Cerebellum (tissue), 4 donors: ENCODE measurements at places on chromosomes 5 and 9. TPM values are rescaled to one million over a fixed set of nuclear protein-coding genes. Genes with fewer than 3 reads are reported as not detected.

- DNase-seq, result no peak
Observed at GRCh38 chr5:31347552-31347905, 154.0 kb downstream of the CDH6 start.

Gene ARL14EPL
- total RNA-seq, result not detected

Gene INSL6
- total RNA-seq, result not detected

- no peak for DNase-seq
Observed at GRCh38 chr5:125410537-125411070, 664.2 kb upstream of the ZNF608 start.

Gene NOXA1
- total RNA-seq, result 1.5 TPM

Gene NRARP
- 4.4 TPM for total RNA-seq

DNA sequence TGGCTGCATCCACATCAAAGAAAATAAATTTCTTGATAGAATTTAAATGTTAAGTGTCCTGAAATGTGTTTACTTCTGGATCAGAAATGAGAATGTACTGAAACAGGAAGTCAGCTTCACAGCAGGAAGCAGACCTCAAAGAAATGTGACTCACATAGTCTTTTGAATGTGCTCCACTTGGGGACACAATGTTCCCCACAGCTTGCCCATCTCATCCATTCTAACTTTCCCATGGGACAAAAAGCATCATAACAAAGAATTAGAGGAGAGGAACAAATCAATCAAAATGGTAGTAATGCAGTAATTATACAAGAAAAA is 85.7 kb downstream of the GRAMD2B start:
- DNase-seq, result no peak

- DNase-seq, result no peak
Observed at GRCh38 chr9:17490110-17490509, 88.8 kb upstream of the SH3GL2 start.

DNA sequence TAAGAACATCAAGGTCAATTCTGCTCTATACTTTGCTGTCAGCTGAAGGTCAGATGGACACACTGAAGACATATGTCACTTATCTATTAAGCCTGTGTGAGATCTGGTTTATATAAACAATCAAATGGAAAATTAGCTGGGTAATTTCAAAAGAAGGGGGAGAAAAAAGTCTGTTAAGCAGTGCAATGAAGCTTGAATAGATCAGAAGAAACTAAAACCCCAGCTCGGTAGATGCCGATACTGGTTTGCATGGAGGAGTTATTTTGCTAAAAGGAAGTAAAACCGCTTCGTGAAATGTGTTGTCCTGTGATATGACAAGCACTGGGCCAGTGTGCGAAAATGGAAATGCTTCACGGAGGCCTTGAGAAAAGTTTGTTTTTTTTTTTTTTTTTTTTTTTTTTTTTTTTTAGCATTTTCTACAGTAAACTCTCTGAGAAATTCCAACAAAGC is 148.8 kb downstream of the MEF2C start:
- DNase-seq, result no peak

GRCh38 chr5:169012450-169012849 is 288.5 kb downstream of the SLIT3 start:
- no peak for DNase-seq

DNA sequence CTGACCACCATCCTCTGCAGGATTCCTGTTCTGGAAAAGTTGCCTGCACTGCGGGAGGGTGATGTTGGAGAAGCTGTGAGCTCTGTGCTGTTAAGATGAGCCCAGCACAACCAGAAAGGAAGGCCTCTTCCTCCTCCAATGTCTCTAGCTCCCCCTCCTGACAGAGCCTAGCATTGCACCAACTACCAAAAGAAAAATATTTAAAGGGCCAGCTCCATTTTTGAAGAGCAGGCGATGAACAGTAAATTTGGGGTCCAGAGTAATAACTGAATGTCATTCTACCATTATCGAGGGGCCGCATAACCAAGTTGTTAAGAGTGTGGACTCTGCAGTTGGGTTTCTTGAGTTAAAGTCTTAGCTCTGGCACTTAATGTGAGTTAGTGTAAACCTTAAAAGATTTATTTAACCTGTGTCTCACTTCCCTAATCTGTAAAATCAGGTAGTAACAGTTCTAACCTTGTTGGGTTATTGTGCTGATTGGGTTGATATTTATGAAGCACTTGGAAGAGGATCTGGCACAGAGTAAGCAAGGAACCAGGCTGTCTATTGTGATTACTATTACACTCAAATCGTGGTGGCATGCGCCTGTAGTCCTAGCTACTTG is 3.9 kb downstream of the TEX53 start:
- peak; percentile 12 for DNase-seq

DNA sequence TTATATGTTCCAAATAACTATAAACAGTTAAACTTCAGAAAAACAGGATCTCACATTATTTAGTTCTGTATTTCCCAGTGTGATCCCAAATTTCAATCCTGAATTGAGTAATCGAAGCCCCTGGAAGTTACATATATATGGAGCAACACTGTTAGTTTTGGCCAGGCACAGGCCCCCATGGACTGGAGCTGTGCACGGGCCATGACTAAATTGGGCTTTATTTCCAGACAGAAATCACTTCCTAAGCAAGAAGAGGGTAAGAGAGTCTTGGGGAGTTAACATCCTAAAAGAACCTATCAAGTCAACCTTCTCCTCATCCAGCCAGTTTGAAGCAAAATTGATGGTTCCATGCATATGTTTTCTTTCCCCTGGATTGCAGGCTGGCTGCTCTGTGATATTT is 393.0 kb downstream of the TMEM167A start:
- DNase-seq, result no peak

DNA sequence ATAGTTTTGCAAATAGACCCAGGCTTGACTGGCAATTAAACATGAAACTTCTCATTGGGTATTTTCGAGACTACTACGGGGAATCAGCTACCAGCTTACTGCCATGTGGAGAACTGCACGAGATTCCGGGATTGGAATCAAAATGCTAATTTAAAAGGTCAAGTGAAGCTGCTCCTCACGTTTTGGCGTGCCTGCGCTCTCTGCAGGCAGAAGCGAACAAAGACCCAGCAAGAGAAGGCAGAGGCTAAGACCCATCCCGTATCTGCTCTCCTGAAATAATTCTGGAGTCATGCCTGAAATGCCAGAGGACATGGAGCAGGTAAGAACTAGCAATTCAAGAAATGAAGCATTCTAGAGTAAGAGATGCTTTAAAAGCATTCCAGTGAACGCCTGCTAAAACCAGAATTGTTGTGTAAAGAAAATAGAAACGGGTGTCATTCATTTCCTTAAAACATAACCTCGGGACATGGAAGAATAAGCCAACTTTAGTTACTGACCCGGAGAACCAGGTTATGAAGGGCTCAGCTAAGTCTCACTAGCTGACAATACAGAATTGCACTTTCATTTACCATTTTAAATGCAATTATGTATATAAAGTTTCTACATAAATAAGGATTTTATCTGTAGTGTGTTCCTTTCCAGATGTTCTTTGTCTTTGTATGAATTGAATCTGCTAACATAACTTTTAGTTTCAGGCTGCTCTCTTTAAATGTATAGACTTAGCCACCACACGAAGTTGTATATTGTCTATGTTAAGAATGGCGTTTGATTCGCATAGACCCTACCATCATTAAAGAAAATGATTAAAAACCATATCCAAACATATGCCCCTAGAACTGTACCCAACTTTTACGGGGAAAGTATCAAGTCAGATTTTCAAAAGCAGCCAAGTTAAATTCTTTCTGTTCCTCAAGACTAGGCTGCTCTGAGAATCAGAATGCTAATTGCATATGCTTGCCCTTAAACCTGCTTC is 2.0 kb upstream of the MAT2B start:
- peak; percentile 57 for DNase-seq

GRCh38 chr5:158373608-158374395 is 514.9 kb upstream of the CLINT1 start:
- no peak for DNase-seq

DNA sequence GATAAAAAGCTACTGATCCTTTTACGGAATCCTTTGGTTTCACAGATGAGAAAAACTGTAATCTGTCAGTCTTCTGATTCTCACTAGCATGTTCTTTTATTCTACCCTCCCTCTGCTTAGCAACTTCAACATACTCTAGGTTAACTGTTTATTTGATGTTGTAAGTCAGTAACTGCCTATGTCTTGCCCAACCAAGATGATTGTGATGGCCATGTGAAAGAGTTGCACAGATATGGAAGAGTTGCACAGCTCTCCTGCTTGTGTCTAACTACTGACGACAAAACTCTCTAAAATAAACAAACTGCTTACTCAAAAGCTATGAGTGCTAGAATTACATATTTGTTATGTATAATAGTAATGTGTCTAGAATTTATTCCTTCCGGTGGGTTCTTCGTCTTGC is 227.3 kb upstream of the DAB2 start:
- DNase-seq, result no peak

- no peak for DNase-seq
Observed at GRCh38 chr9:110156902-110157301, 51.1 kb downstream of the C9orf152 start.

Gene F12
- total RNA-seq, result 3.3 TPM

Gene NR4A3
- 1.3 TPM for total RNA-seq

Gene MVB12B
- 41.7 TPM for total RNA-seq

- DNase-seq, result no peak
Observed at GRCh38 chr5:2996248-2996647, 244.8 kb upstream of the IRX2 start.

Gene ITK
- total RNA-seq, result 0.09 TPM

- no peak for DNase-seq
Observed at GRCh38 chr5:172478256-172478655, 23.9 kb upstream of the SH3PXD2B start.

DNA sequence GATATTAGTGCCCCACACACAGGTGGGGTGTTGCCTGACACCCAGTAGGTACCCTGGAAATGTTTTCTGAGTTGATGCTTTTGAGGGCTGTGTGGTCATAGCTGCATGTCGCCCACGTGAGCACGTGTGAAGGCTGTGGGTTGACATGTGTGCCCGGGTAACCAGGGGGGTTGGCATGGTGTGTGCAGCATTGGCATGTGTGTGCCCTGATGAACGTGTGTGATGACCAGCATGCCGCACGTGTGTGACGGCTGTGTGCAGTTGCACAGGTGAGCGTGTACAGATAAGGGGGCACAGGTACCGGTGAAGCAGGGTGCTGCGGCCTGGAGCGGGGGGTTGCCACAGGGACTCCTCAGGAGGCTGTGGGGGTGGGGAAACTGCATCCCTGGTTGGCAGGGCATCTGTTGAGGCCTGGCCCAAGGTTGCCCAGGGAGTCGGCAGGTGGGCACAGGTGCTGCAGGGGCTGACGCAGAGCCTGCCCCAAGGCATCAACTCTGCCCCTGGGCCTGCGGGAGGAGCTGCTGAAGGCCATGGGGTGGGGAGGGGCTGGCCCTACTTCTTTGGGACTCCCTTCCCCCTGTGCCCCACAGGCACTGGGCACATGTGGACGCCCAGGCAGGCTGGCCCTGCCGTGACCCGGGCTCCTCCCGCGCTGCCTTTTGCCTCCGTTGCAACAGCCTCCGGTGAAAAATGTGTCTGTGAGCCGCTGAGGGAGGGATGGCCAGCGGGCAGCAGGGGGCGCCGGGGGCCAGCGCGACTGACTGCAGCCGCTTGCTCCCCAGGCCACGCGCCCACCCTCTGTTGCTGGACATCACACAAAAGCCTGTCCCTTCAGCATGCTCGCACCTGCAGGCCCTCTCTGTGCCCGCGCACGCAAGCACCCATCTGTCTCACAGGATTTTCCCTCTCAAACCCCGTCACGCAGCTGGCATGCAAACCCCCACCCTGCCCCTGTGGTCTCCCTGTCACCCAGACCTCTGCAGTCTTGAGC is 2.2 kb downstream of the UNC5A start:
- DNase-seq, result peak; percentile 69

- DNase-seq, result no peak
Observed at GRCh38 chr9:19985081-19985480, 196.2 kb upstream of the SLC24A2 start.

- DNase-seq, result no peak
Observed at GRCh38 chr5:154653764-154654485, 101.3 kb upstream of the LARP1 start.

GRCh38 chr5:169652057-169652456 is 15.0 kb downstream of the DOCK2 start:
- no peak for DNase-seq

- DNase-seq, result no peak
Observed at GRCh38 chr5:42005561-42006153, 80.6 kb downstream of the FBXO4 start.

DNA sequence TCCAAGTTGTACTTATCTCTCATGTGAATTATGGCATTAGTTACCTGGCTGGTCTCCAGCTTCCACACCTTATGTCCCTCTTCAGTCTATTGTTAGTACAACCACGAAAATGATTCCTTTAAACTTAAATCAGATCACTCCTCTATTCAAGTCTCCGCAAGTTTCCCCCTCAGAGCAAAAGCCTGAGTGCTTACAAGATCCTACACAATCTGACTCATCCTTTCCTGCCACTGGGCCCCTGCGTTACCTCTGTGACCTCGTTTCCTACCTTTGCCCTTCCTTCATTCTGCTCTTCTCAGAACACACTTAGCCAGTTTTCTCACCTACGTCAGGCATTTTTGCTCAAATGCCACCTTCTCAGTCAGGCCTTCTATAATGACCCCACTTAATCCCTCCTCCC is 45.1 kb upstream of the GLIS3 start:
- DNase-seq, result no peak

DNA sequence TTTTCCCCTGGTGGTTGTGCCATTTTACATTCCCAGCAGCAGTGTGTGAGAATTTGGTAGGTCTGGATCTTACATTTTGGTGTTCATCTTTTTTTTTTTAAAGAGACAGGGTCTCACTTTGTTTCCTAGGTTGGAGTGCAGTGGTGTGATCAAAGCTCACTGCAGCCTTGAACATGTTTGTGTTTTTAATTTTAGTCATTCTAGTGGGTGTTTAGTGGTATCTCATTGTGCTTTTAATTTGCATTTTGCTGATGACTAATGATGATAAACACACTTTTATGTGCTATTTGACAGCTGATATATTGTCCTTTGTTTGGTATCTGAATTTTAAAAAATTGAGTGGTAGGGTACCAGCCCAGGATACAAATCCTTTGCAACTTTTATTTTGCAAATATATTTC is 53.4 kb upstream of the POMT1 start:
- DNase-seq, result no peak

GRCh38 chr5:138622051-138622450 is 46.9 kb upstream of the HSPA9 start:
- DNase-seq, result no peak

DNA sequence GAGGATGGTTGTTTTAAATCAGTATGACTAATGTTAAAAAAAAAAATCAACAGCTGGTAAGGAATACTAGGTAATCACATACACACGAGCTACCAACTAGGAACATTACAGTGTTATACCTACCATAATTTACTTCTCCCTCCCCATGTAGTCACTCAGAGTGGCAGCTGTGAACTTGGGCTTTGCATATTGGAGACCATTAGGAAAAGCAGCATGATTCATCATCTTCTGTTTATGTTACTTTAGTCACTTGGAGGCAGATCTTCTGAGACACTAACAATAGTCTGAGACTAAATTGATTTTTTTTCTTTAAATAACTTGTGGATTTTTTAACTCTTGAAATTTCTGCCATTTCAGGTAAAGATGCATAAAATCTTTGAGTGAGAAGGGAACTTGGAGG is 141.5 kb upstream of the NR4A3 start:
- DNase-seq, result no peak

- DNase-seq, result no peak
Observed at GRCh38 chr9:3509926-3510325, 15.9 kb downstream of the RFX3 start.

Gene HAVCR1
- total RNA-seq, result 0.36 TPM

Gene FABP6
- total RNA-seq, result not detected
